ENCODE measurements at places on chromosomes 6 and 20. TPM values are rescaled to one million over a fixed set of nuclear protein-coding genes. Genes with fewer than 3 reads are reported as not detected.

- DNase-seq = no peak
Measured at GRCh38 chr6:32081168-32081990, 27.8 kb downstream of the TNXB start.

NNAT gene
- polyA plus RNA-seq = 0.34 TPM

TMEM74B gene
- polyA plus RNA-seq = 15.3 TPM

DNA sequence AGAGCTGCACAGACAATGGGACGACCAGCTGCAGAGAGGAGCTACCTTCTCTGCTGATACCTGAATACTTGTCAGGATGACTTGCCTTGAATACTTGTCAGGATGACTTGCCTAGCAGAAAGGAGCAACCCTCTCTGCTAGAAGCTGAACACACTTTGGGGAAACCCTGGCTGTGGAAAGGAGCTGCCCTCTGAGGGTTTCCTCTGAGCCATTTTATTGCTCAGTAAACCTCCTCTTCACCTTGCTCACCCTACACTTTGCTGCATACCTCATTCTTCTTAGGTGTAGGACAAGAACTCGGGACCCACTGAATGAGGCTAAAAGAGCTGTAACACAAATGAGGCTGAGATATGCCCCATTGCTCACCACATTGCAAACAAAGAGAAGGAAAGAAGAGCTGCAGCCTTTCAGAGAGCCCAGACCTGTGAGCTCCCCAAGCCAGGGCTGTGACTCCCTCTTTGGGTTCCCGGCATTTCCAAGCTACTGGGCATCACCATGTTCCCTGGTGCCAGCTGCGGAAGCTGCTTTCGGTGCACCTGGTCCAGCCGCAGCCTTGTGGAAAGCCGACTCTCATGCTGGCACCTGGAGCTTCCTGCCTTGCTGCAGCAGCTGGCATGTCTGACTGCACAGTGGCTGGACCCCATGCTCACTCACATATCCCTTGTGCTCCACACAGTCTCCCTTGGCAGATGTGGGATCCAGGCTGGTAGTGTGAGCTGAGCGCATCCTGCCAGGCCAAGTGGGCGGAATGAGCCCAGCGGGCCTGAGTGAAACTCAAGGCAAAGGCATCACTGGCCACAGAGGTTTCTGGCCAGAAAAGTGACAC lies 106.7 kb upstream of the AHI1 start:
- peak; percentile 26 for DNase-seq

DNA sequence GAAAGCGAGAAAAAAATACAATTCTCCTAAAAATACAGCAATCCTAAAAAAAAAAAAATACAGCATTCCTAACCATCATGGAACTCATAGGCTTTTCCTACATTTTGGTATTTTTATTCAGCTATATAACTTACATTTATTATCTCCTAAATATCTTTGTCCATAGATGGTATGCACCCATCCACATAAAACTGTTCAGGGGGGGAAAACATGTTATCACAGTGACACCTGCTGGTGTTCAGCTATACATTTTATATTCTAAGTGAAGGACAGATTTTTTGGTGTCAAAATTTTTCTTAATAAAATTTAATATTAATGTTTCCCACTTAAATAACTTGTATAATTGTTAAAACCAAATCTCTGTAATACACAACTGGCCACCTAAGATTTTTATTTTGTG lies 58.0 kb downstream of the BLOC1S5 start:
- DNase-seq = no peak

- DNase-seq = no peak
Measured at GRCh38 chr20:9054176-9054575, 14.7 kb upstream of the PLCB4 start.

All from pancreas (tissue), 10 donors.